ENCODE measurements at places on chromosomes 5 and 9.

DNA sequence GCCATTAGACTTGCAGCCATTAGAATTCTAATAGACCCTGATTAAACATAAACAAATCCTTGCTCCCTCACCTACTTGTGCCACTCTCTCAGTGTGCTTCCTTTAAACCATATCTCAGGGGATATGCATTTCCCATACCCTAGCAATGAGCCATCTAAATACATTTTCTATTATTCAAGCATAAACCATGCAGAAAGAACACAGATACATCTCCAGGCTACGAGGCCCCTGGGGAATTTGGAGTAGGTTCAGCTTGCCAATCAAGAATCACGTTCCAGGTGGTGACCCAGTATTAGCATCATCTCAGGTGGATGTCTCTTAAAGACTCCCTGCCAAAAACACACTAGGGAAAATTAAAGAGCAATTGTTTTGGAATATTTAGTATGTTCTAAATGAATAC is 93.0 kb upstream of the CCL21 start:
- no peak for DNase-seq

DNA sequence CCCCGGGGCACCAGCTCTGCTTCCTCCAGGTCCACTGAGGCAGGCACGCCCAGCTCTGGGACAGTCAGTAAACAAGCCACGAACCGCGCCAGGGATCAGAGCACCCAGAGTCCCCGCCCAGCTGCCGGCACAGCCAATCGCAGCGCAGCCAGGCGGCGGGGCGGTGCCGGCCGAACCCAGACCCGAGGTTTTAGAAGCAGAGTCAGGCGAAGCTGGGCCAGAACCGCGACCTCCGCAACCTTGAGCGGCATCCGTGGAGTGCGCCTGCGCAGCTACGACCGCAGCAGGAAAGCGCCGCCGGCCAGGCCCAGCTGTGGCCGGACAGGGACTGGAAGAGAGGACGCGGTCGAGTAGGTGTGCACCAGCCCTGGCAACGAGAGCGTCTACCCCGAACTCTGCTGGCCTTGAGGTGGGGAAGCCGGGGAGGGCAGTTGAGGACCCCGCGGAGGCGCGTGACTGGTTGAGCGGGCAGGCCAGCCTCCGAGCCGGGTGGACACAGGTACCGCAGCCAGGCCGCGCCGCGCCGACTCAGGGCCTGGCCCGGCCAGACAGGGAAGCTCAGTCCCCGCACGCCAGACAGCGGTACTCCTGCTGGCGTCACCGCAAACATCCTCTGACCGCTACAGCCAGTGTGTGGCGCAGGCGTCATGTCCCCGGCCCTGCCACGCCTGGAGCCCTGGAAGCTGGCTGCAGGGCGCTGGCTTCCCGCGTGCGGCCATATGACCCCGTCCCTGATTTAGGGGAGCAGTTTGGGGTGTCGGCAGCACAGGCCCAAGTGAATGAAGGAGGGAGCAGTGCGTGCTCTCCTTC is at the start of gene CTSL:
Gene CTSL, plus strand, starts transcription at position 220 of the 810 bp plus-strand sequence. CDS start 1,485 bp downstream, outside the sequence.
- DNase-seq = peak; percentile 31

GRCh38 chr5:7916171-7916804 is 47.3 kb downstream of the MTRR start:
- no peak for DNase-seq

- DNase-seq = no peak
Measured at GRCh38 chr5:95043648-95044047, 241.2 kb downstream of the MCTP1 start.

GRCh38 chr5:176515396-176515795 is 21.8 kb downstream of the RNF44 start:
- DNase-seq = no peak

DNA sequence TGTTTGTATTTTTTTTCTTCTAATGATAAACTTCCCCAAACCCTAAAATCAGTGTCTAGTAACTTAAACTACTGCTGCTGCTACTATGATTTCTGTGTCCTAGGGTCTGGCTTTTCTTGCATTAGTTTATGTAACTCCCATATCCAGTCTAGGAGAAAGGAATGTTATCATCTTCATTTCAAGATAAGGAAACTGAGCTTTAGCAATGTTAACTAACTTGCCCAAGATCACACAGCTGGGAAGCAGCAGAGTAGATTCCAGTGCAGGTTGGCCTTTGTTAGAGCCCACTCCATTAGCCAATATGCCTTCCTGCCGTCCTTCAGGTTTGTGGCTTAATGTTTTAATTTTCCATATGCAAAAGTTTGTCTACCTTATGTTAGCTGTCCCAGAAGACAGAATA is 10.4 kb downstream of the TMEM171 start:
- DNase-seq = no peak

GRCh38 chr9:127846443-127847177 is 7.8 kb downstream of the ENG start:
- DNase-seq = no peak

DNA sequence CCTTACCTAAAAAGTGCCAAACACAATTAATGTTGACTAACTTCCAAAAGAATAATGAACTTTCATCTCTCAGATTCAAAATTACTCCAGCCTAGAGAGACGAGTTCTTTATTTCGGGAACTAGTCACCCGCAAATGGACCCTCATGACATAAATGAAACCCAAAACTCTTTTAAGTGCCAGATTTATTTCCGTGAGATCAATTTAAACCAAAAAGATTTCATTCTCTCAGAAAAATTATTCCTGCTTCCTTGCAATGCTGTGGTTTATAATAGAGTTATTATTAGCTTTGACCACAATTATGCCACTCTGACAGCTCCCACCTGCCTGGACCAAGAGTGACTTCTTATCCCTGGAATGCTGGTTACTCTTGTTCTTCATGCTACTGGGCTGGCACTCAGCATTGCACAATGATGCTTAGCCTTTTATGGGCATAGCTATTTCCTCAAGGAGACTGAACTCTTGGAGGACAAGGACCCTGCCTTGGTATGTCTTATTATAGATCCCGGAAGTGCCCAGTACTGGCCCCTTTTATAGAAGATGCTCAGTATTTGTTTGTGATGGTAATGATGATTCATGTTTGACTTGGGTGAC is 183.5 kb downstream of the SNX18 start:
- DNase-seq = no peak

DNA sequence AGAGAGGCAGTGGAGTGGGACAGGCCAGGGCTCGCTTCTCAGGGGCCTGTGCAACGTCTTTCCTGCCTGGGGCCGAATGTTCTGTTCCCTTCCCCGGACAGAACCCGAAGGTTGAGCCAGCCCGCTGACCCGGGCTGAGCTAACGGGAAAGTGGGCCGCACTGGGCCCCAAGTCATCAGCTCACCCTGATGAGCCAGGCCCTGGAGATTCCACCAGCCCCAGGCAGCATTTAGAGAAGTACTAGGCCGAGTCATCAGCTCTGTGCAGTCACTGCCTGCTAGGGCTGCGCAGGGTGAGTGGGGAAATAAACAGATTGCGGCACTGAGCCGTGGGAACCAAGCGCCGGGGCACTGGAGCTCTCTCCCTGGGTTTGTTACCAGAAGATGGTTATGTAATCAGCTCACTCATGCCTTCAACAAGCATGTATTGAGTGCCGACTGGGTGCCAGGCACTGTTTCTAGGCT is 29.1 kb upstream of the DUSP1 start:
- DNase-seq = no peak

DNA sequence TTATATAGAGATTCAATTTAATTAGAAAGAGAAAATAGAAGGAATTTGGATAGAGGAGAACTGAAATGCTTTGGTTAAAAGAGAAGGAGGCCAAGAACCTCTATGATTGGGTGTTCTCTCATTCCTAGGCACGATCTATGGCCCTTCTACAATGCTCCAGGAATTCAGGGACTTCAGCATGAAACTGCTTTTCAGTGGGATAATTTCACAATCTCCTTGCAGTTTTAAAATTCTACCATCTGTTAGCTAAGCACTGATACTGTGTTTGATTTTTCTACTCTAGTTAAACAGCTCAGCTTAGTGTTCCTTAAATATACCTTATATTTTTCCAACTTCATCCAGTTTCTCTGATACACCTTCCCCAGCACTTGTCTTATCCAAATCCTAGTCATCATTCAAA is 141.9 kb downstream of the SSBP2 start:
- DNase-seq = no peak

- DNase-seq = no peak
Measured at GRCh38 chr9:135501261-135502167, 1.0 kb downstream of the MRPS2 start.

DNA sequence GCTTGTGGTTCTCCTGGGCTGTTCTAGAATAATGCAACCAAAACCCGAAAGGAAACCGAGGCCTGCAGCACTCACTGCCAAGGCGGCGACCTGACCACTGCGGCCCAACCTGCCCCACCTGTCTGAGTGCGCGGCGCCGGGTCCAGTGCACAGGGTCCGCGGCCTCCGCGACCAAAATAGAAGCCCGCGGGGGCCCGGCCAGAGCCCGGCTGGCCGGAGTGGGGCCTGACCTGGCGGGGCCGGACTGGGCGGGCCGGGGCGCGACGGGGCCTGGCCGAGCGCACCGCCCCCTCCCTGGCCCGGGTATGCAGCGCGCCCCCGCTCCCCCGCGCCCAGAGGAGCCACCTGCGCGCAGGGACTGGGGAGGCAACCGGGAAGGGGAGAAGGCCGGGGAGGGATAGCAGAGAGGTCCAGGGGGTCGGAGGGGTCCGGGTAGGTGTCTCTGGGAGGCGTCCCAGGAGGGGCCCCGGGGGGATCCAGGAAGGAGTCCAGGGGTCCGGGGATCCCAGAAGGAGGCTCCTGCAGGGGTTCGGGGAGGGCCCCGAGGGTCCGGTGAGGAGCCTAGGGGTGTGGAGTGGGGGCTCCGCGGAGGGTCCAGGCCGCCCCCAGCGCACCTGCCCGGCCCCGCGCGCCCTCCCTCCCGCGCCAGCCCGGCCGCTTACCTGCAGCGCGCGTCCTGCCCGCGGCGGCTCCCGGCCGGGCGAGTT is 503 bp downstream of the SEMA4D start:
- no peak for DNase-seq

GRCh38 chr9:86997156-86997555 is 49.9 kb upstream of the GAS1 start:
- DNase-seq = no peak

GRCh38 chr9:89519366-89519805 is 21.5 kb upstream of the SEMA4D start:
- DNase-seq = no peak

DNA sequence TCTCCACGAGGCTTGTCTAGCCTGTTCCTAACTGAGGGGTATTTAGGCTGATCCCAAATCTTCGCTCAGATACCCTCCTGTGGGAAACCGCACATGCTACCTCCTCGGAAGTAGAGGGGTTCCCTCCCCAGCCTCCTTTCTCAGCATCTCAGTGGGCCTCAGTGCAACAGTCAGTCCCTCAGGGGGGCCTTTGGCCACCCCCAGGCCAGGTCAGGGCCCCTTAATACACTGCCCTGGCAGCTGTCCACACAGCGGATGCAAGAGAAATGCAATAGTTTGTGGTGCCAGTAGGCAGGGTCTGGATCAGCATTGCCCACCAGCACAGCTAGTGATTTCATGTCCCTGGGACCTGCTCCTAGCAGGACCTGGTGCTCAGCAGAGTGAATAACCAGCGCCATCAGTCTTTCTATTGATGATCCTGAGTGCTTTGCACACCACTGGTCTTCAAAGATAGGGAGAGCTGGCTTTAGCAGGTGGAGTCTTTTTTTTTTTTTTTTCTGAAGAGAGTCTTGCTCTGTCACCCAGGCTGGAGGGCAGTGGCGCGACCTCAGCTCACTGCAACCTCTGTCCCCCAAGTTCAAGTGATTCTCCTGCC is 7.5 kb downstream of the PLPP7 start:
- no peak for DNase-seq

- no peak for DNase-seq
Measured at GRCh38 chr5:179115307-179115706, 55.1 kb downstream of the ZNF354C start.

GRCh38 chr9:26863074-26863473 is 29.5 kb downstream of the CAAP1 start:
- DNase-seq = no peak

DNA sequence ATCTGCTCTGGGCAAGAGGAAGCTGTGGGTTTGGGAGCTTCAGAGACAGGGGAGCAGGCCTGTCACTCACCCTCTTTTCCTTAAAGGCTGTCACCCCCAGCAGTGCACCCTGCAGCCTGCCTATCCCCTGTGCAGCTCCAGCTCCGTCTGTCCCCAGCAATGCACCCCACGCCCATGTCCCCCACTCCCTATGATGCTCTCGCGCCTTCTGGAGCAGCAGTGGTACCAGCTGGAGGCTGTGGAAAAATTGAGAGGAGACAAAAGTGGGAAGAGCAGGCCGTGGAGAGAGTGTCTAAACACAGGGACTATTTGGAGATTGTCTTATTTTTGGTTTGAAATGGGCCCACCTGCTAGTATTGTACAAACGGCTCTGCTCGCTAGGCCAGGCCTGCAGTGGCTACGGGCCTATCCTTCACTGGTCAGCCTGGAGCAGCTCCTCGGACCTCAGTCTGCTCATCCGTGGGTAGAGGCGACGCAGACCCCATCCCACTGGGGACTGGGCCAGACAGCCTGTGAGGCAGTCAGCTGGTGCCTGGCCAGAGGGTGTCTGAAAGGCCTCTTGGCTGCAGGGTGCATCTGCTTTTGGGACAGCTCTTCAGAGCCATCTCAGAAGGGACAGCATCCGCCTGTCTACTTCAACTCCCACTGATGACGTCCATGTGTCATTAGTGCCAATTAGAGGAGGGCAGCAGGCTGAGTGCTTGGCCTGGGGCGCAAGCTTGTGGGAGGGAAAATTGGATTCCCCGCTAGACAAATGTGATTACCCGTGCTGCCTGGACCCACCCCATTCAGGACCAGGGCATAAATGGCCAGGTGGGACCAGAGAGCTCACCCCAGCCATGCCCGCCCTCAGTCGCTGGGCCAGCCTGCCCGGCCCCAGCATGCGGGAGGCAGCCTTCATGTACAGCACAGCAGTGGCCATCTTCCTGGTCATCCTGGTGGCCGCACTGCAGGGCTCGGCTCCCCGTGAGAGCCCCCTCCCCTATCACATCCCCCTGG is at the start of gene DBH:
Gene DBH, plus strand, starts transcription at position 831 of the 999 bp plus-strand sequence. Its CDS starts 9 bp downstream, at position 840.
- DNase-seq = no peak

DNA sequence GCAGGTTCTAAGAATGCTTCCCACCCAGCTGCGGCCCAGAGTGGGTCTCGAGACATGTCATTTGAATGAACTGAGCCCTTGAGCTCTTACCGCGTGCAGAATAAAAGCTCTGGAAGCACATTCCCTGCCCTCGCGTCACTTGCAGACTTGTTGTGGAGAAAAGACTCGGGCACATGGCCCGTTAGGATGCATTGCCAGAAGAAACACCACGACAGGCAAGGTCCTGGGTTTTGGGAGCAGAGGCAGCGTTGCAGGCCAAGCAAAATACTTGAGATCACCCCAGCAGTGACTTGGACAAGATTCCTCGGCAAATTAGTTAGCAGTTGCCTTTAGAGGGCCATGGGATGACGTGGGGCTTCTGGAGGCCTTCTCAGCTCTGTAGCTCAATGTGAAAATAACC is 170.8 kb upstream of the MSX2 start:
- no peak for DNase-seq

- no peak for DNase-seq
Measured at GRCh38 chr9:95007226-95007869, 280.8 kb downstream of the AOPEP start.

- no peak for DNase-seq
Measured at GRCh38 chr9:99563364-99563763, 258.3 kb upstream of the NR4A3 start.

DNA sequence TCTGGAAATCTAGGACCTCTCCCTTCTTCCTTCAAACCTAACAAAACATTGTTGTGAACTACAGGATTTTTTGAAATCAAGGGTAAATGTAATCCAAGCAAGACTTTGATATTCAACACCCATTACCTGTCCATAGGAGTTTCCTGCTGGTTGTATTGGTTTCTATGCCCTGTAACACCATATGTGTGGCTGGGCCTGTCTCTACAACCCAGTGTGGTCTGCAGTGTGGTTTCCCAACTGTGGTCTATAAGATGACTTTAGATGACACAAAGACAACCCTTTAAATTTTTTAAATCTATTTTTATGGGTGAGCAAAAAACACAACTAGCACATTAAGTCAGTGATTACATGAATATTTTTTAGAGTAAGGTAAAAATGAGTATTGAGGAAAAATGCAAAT is 93.1 kb downstream of the SMIM15 start:
- DNase-seq = no peak
